Activated CD8-positive, alpha-beta memory T cell treated with anti-CD3 and anti-CD28 coated beads for 4 hours (primary cell): ENCODE measurements at places on chromosomes 6 and 20.

DNA sequence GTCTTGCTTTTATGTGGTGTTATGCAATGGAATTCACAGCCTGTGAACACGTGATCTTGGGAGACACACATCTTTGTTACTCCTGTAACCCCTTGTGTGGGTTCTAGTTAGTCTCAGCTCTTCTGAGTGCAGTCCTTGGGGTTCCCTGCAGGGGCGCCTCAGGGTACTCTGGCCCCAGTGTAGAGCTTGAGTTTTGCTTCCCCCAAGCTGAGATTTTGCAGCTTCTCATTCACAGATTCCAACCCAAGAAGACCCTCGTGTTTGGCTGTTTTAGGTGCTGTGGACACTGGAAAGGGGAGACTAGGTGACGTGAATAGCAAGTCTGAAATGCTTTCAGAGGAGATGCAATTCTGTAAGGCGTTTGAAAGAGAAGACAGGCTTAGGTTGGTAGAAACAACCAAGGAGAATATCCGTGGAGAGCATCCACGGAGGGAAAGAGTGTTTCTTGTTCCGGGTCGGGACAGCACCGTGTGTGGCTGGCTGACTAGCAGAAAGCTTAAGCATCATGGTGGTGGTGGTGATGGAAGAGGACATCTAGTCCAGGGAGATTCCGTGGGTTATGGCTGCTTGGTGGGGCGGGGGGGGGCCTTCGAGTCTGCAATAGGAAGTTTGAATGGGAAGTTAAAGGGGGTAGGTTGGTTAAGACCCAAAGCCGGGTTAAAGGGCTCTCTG lies 30.1 kb downstream of the DUSP22 start:
- DNase-seq: no peak

DNA sequence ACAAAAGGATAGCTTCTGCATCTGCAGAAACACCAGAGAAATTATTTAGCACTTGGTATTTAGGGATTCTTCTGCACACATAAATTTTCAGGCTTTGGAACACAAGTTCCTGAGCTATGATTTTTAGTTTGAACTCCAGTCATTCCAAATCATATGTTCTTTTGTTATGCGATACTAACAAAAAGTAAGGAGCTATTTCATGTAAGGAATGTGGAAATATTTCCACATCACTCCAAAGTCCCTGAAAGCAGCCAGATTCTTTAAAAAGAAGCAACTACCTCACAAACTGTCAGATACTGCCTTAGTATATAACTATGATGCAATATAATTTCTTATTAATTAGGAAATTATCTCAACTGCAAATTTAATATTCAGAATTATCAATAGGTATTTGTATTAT lies 106.9 kb downstream of the RNGTT start:
- no peak for DNase-seq

DNA sequence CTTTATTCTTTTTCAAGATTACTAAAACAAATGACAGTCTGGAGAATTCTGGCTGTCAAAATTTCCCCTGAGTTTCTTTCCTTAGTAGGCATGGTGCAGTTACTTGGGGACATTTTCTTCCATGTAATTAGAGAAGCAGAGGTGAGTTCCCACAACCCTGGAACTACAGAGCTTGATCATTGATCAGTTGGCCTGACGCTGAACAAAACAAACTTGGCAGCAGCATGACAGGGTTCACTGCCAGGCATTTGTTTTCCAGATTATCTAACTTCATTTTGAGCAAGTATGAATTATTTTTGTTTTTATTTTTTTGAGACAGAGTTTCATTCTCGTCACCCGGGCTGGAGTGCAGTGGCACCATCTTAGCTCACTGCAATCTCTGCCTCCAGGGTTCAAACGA lies 22.6 kb downstream of the IYD start:
- no peak for DNase-seq

- DNase-seq: no peak
Measured at GRCh38 chr20:19773471-19773870, 15.4 kb downstream of the RIN2 start.

- DNase-seq: no peak
Measured at GRCh38 chr6:139853302-139853992, 479.0 kb upstream of the CITED2 start.

DNA sequence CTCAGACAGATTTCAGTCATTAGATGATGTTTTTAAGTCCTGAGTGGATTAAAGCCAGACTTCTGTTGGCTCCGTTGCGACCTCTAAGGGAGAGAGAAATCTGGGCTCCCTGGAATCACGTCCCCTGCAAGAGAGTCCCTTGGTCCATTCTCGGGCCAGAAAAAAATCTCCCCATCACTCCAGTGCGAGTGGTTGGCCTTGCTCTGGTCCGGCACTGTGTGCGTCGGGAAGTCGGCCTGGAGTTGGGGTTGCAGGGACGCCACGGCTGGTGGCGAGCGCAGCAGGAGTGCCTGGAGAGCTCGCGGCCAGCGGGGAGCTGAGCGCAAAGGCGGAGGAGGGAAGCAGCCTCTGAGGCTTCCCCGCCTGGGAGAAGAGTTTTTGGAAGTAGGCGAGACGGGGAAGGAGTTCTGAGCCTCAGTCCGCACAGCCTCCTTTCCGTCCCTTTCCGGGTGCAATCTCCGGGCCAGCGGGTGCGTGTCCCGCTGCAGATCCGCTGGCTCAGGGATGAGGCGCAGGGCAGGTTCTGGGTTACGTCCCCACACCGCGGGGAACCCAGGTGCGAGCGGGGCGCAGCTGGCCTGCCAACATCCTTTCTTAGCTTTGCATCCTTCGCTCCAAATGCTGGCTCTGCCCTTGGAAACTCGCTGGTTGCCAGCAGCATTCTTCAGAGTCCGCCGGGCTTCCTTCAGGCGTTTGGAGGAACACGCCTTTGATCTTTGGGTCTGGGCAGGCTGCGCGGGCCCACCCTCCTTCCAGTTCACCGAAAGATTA lies 6.8 kb downstream of the TCF21 start:
- DNase-seq: no peak

- DNase-seq: no peak
Measured at GRCh38 chr20:63509088-63509564, 10.2 kb upstream of the EEF1A2 start.

GRCh38 chr6:149242883-149243282 lies 74.6 kb upstream of the TAB2 start:
- no peak for DNase-seq

- DNase-seq: no peak
Measured at GRCh38 chr6:47780510-47781356, 1.1 kb upstream of the OPN5 start.

DNA sequence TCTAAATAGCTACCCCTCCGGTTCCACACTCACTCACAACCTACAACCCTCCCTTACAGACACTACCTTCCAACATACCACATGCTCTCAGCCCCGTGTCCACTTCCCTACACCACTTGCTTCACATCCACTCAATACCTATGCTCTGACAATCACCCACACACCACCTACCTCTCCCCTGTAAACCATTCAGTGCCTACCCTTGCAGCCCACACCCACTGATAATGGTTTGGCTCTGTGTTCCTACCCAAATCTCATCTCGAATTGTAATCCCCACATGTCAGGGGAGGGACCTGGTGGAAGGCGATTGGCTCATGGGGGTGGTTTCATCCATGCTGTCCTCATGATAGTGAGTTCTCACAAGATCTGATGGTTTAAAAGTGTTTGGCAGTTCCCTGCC lies 9.8 kb upstream of the ZNF343 start:
- no peak for DNase-seq

GRCh38 chr20:24753130-24753529 lies 195.9 kb upstream of the CST7 start:
- no peak for DNase-seq

DNA sequence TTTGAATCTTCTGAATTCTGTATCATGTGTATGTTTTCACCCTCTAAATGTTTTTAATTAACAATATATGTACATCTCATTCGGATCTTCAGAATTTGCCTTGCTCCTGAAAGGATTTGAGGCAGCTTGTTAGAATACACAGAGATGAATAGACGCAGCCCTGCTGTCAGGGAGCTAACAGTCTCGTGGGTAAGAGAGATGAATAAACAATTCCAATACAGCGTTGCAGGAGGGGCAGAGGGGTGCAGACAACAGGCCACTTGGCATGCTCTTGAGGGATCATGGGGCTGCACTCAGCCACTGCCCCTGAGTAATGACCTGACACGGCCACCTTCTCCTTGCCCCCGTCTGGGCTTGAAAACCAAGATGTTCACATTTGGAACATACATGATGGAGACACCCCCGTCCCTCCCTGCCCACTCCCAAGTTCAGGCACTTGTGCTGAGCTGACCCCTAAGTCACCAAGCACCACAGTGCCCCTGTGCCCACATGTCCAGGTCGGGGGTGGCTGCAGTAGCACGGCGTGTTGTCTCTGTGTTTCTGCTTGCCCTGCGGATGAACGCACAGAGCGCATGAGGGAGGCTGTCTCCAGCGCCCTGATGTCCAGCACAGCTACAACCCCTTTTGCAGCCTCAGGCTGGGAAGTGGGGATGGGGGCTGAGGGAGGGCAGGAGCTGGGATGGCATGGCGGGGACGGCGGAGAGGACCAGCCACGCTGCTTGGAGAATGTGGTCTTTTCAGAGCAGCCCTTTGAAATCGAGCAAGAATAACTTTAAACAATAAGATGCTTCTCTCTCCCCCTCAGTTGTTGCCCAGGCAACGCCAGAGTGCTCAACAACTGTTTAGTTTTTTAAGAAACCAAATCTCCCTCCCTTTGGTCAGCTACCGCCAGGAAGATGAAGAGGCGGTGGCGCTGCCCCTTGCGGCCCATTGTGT lies 33.0 kb upstream of the CDH22 start:
- no peak for DNase-seq

- no peak for DNase-seq
Measured at GRCh38 chr20:61661583-61661982, 404.1 kb downstream of the TAF4 start.

DNA sequence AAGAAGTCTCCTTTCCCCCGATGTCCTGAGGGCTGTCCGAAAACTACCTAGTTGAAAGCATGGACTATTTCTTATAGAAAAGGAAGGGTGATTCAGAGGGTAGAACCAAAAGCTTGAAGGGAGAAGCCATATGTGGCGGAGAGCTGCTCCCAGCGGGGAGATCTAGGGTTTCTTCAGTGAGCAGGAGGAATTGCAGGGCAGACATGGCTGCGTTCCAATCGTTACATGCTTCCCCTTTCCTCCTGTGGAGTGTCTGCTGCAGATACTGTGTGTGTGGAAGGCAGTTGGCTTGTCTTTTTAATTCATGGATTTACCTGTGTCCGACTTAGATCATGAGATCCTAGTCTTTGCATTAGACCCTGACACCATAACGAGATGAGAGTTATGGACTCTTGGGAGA lies 799.5 kb downstream of the QKI start:
- DNase-seq: no peak

DNA sequence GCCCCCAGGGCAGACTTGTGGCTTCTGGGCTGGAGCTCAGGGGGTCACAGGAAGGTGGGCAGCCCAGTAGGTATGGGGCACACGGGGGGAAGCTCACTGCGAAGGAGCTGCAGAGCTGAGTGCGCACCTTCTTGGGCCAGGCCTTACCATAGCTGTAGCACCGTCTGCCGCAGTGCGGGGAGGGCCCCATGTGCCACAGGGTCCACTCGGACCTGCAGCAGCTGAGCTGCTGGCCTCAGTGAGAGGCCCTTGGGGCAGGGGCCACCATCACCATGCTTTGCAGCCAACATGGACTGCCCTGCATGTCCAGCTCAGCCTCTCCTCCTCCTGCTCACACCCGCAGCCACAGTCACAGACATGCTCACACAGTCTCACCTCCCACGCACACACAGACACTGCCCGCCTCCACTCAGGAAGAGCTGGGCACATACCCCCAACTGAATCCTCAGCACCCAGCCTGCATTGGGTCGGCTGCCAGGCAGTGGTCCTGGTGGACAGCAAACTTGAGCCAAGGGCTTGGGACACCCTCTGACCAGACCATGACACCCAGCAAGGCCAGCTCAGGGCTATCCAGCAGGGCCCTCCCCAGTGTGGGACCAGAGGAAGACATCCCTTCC lies 35.3 kb downstream of the YTHDF1 start:
- no peak for DNase-seq

GRCh38 chr6:128112494-128112893 lies 211.6 kb upstream of the THEMIS start:
- DNase-seq: no peak

GRCh38 chr20:64112691-64113443 lies 5.5 kb upstream of the NPBWR2 start:
- DNase-seq: no peak

DNA sequence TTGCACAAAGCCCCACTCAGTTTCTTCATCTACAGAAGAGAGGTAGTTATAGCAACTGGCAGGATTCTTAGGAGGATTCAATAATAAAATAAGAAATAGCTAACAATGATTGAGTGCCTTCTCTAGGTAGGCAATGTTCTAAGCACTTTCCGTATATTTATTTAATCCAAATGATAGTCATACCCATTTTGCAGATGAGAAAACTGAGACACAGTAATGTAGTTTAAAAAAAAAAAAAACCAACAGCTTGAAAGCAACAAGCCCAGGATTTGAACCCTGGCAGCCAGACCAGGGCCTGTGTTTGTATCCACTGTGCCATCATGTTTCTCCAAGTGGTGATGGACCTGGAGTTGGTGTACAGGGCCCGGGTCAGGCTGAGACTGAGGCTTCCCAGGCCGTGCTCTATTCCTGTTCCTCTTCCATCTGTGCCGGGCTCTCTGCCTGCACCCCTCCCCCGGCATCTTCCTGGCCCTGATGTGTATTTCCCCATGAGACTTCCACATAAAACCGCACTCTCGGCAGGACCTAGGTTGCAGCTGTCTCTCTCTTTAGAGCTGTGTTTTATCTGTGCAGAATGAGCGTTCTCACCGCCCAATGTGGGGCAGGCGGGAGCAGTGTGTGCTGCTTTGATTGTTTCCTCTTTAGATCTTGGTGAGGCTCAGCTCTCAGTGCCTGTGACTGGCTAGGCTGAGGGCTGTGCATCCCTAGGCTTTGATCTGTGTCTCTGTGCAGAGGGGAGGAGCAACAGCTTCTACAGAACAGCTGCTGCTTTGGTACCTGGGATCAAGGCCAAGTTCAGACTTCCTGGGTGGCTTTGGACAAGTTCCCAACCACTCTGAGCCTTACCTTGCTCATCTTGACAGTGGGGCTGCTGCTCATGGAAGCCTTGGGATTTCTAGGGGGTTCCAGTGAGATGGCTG lies 49.5 kb downstream of the TOX2 start:
- no peak for DNase-seq

DNA sequence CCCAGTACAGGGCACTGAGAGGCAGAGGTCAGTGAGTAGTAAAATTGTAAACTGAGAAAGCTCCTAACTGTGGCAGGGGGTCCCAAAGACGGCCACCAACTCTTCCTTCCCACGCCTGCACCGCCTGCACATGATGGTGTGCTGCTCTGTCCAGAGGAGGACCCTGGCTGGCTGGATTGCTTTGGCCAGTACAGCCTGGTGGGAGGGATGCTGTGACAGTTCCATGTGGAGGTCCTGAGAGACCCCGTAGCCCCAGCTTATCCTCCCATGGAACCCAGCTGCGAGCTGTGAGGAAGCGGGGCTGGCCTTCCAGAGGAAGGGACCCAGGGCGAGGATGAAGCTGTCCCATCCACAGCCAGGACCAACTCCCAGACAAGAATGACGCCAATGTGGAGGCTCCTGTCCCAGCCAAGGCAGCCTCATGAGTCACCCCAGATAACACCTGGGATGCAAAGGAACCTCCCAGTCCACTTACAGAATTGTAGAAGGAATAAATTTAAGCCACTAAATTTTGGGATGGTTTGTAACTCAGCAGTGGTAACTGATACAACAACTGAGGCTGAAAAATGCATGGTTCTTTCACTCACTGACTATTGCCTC lies 2.0 kb upstream of the ACSS1 start:
- DNase-seq: no peak

GRCh38 chr6:24504287-24504648 lies 9.5 kb downstream of the ALDH5A1 start:
- no peak for DNase-seq

GRCh38 chr6:107612762-107613415 lies 123.0 kb downstream of the SOBP start:
- DNase-seq: no peak
